ENCODE measurements at places on chromosomes 7 and 10. TPM values are rescaled to one million over a fixed set of nuclear protein-coding genes. Genes with fewer than 3 reads are reported as not detected.

The DRGX gene
- total RNA-seq = not detected

The JAKMIP3 gene
- 1.3 TPM for total RNA-seq

DNA sequence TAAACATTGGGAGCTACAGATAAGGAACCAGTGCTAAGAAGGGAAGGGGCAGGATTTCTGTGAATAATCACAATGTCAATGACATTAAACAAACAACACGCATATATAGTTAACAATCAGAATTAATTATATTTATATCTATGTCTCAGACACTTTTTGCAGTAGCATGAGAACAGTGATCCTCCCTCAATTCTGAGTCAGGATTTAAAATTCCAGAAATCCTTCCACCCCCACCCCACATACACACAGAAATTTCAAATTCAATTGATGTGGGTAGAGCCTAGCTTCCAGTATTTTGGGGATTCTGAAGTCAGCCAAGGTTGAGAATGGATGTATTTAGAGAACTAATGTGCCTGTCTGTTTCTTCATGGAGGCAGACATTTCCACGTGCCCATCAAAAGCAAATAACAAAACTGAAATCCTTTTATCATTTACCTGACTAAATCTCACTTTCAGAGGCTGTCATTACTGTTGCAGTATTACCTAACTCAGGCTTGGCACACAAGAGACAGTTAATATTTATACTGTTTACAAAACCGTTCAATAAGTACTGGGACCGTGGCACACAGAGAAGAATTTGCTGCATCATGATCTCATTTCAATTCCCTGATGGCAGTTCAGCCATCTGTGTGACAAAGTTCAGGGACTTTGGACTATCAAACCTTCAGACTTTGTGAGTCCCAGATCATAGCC is 116.6 kb upstream of the PALS2 start:
- DNase-seq = no peak

GRCh38 chr7:142177869-142178268 is 66.4 kb downstream of the MGAM2 start:
- no peak for DNase-seq

The RTKN2 gene
- total RNA-seq = 2.7 TPM

The TMEM236 gene
- 0.05 TPM for total RNA-seq

DNA sequence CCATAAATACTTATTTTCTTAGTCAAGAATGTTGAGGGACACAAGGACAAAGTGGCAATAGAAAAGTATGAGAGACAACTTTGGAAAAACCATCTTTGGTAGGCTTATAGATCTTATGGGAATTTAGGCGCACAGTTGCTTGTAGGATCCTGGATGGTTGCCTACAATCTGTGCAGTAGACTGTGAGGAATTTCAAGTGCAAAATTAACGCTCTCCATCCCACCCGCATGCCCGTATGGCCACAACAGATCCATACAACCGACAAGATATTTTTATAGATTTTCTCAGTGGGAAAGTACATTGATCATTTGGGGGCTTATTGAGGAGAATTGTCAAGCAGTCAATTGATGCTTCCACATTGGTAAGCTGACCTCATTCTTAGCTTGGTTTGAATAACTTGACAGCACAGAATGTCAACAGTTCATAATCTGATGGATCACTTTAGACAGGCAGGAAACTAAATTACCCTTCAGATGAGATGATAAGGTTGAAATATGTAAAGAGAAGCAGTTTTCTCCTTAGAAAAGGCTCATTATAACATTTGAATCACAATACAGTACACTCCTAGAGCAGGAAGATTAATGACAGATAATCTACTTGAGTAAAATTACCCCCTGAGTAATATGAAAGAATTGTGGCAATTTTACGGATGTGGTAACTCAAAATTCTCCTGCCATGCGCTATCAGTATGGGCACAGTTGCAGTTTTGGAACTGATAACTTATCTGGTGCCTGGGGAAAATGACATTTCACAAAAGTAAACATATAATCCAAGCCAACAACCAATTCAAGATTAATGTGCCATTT is 479.7 kb downstream of the KIF20B start:
- no peak for DNase-seq

GRCh38 chr10:86256690-86257315 is 109.8 kb downstream of the GRID1 start:
- no peak for DNase-seq

- DNase-seq = no peak
Measured at GRCh38 chr7:44754802-44755697, 6.4 kb downstream of the ZMIZ2 start.

DNA sequence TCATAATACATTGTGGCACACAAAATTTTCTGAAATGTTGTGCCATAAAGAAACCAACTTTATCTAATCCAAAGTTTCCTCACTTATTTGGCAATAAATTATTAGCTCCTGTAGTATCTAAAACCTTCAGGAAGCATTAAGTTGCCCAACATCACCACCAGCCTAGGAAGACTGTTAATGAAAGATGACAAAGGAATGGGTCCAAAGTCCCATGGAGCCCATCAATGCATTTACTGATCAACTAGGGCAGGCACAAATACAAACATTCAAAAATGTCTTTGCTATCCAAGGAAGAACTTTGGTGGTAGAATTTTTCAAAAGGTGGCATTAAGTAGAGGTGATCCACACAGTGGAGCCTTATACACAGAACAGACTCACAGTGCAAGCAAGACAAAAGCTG is 4.5 kb downstream of the GRB10 start:
- DNase-seq = no peak

The TFR2 gene
- total RNA-seq = 20.7 TPM

- DNase-seq = no peak
Measured at GRCh38 chr7:144650439-144650838, 185.4 kb downstream of the TPK1 start.

The NAT16 gene
- not detected for total RNA-seq

The HIBADH gene
- 21.5 TPM for total RNA-seq

DNA sequence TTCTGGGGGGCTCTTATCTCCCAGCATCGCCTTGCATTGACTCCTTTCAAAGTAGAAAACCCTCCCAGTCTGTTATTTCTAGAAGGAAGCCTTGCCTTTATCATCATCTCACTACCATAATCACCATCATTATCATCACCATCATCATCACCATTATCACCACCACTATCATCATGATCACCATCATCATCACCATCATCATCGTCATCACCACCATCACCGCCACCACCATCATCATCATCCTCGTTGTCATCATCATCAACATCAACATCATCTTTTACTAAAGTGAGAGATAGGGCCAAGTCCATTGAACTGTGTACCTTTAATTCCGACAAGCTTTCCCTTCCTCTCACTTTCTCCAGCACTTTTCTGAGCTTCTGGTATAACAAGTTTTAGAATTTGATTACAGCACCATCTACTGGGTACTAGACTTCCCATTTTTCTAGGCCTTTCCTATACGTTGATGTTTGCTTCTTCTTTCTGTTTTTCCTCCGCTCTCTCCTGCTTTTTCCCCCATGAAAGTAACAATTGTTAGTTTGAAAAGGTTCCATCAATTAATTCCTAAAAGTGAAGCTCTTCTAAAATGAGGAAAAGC is 226.4 kb downstream of the BUB3 start:
- DNase-seq = no peak

The SMARCD3 gene
- 2.9 TPM for total RNA-seq

The ELN gene
- total RNA-seq = not detected

DNA sequence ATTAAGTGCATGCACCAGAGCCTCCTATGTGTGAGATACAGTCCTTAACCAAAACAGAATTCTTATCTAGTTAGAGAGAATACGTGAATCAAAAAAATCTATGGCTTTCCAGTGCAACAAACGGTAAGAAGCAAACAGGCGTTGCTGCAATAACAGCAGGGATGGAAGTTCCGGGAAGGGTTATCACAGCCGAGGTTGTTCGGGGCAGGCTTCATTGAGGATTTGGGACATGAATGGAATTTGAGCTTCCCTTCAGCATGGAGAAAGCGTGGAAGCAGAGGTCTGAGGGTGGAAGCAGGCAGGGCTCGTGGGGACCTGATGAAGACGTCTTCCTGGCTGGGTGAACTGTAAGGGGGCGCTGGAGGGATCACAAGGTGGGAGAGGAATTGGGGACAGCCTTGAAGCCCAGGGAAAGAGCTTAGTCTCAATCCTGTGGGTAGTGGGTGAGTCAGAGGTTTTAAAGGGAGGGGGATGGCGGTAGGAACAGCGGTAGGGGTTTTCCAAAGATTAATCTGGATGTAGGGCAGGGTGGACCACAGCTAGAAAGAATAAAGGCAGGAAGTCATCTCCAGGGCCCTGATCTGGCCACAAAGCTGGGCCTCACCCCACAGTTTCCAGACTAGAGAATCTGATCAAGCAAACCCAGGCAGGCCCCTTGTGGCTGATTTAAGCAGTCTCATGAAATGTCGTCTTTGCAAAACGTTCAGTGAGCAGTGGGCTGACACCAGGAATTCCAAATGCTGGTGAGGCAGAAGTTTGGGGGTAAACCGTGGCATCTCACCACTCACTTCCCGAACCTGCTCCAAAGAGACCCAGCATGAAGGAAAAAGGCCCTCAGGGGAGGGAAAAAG is 65.1 kb downstream of the CALML3 start:
- no peak for DNase-seq

- no peak for DNase-seq
Measured at GRCh38 chr7:15581352-15581951, 19.6 kb upstream of the AGMO start.

DNA sequence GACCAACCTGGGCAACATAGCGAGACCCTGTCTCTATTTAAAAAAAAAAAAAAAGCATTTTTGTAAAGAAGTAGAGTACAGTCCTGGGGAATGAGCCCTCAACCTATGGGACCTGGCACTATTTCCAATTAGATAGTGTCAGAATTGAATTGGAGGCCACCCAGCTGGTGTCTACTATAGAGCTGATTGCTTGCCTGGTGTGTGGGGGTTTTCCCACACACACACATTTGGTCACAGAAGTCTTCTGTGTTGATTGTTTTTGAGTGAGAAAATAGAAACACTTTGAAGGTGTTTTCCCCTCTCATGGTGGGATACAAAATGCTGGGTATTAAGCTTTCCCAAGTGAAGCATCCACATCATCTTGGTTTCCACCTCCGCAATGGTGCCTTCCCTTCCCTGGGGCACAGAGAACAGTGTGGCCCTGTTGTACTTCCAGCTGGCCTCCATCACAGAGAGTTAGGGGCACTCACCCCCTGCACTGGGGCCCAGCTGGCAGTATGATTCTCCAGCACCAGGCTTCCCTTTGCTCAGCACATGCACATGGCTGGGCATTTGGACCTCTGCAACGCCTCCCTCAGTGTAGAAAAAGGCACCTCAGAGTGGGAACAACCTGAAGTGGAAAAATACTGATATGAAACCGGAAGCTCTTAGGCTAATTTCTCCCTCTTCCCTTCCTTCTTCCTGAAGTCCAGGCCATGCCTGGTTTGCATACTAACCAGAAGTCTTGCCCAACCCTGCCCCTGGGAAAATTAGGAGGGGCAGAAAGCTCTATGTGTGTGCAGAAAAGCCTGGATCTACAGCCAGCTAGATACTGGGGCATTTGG is 10.7 kb upstream of the NFKB2 start:
- no peak for DNase-seq

DNA sequence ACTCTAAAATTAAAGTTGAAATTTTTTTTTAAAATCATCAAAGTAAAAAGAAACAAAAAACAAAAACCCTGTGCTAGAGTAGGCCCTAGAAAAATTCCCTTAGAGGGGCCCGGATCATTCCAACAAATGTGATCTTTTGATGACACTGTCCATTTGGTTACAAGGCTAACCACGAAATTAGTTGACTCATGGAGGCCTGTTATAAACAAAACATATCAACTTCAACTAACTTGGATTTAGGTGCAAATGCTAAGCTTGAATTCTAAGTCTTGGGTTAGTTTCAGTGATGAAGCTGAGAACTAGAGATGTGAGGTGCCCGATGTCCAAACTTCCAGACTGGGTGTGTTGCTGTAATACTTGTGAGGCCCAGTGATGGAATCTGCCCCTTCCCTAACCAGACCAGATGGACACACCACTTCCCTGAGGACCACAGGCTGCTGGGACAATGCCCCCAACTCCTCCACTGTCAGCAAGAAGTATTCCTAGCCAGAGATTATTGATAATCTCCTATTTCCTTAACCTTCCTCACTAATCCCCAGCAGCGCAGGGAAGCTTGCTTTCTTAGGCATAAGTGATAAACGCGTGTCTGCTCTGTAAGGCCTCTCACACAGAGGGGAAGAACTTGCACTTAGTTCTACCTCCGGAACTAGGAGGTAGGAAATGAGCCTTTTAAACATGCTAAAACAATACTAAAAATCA is 108.7 kb downstream of the RAPGEF5 start:
- DNase-seq = no peak

The GNAT3 gene
- total RNA-seq = not detected

GRCh38 chr10:70367195-70367796 is 15.1 kb downstream of the LRRC20 start:
- DNase-seq = no peak

The MYO3A gene
- total RNA-seq = not detected

The SH2D4B gene
- 0.23 TPM for total RNA-seq

DNA sequence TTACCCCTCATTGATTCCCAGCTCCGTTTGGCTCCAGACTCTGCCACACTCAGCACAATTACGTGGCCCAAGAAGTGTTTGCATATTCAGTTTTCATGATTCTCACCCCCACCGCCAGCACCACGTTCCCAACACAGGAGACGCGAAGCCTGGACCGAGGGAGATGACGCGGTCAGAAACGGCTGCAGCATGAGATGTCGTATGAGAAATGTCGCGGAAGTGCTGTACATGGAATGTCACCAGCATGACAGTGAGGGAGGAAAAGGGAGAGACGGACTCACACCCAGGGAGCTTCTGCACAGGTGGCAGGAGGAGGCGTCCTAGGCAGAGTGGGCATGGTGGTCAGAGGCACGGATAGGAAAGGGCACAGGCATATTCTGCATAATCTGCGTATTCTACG is 188.3 kb downstream of the WDR37 start:
- no peak for DNase-seq

The BRAF gene
- total RNA-seq = 23.5 TPM

The IPMK gene
- total RNA-seq = 8.1 TPM

The SPDYE2B gene
- total RNA-seq = not detected

DNA sequence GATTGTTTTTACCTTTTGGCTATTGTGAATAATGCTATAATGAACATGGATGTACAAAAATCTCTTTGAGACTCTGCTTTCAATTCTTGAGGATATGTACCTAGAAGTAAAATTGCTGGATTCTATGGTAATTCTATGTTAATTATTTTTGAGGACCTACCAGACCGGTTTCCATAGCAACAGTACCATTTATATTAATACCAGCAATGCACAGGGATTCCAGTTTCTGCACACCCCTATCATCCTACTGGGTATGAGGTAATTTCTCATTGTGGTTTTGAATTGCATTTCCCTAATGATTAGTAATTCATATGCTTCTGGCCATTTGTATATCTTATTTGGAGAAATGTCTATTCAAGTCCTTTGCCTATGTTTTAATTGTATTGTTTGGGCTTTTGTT is 9.9 kb upstream of the PPP1R9A start:
- DNase-seq = no peak

The CLCN1 gene
- total RNA-seq = not detected

The BBIP1 gene
- total RNA-seq = 31.1 TPM

- no peak for DNase-seq
Measured at GRCh38 chr10:65675236-65675635, 1250.6 kb upstream of the LRRTM3 start.

DNA sequence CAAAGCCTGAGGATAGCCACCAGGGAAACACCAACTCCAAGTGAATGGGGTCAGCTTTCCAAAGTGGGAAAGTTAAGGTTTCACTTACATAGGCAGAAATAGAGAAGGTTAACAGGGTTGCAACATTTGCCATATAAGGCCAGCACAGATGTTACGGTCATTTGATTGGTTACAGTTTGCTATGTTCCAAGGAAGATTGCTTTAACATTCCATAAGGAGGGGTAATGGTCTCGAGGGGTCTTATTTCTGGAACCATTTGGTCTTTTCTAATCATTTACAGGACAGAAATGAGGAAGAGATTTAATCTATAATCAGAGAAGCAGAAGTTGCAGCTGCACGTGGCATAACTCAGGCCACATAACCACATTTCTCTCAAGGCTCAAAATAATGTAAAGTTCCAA is 679.4 kb upstream of the C7orf33 start:
- DNase-seq = no peak
